AG04450 (cell line): ENCODE measurements at places on chromosomes 2 and 18. TPM values are rescaled to one million over a fixed set of nuclear protein-coding genes. Genes with fewer than 3 reads are reported as not detected.

CELF4 gene
- not detected in 2 replicates for polyA plus RNA-seq

DES gene
- 19.8 and 24.9 TPM in 2 replicates for polyA plus RNA-seq

GALR1 gene
- not detected in 2 replicates for polyA plus RNA-seq

GBX2 gene
- polyA plus RNA-seq = not detected in 2 replicates

GRHL1 gene
- polyA plus RNA-seq = 0.55 and 0.64 TPM in 2 replicates

MEP1B gene
- not detected in 2 replicates for polyA plus RNA-seq

PID1 gene
- polyA plus RNA-seq = 1.5 and 1.8 TPM in 2 replicates

LHCGR gene
- 3.4 and 3.8 TPM in 2 replicates for polyA plus RNA-seq

TFCP2L1 gene
- polyA plus RNA-seq = not detected in 2 replicates

DAW1 gene
- 0.12 and 0.25 TPM in 2 replicates for polyA plus RNA-seq

NAT8 gene
- not detected in 2 replicates for polyA plus RNA-seq
